ENCODE measurements at places on chromosomes 7 and 10. TPM values are rescaled to one million over a fixed set of nuclear protein-coding genes. Genes with fewer than 3 reads are reported as not detected.

GRCh38 chr10:122968698-122969097, 11.5 kb upstream of the PSTK start:
- no peak for DNase-seq

DNA sequence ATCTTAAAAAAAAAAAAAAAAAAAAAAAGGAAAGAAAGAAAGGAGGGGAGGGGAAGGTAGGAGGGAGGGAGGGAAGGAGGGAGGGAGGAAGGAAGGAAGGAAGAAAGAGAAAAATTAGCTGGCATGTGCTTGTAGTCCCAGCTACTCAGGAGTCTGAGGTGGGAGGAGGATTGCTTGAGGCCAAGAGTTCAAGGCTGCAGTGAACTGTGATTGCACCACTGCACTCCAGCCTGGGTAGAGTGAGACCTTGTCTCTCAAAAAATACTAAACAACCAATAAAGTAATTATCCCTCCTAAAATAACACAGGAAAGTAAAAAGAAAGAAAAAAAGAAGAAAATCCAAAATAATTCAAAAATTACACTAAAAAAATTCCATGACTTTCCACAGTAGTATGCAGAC, 13.8 kb upstream of the NRF1 start:
- no peak for DNase-seq

Gene MYH16
- under 0.01 TPM for total RNA-seq

Gene FAM237B
- not detected for total RNA-seq

DNA sequence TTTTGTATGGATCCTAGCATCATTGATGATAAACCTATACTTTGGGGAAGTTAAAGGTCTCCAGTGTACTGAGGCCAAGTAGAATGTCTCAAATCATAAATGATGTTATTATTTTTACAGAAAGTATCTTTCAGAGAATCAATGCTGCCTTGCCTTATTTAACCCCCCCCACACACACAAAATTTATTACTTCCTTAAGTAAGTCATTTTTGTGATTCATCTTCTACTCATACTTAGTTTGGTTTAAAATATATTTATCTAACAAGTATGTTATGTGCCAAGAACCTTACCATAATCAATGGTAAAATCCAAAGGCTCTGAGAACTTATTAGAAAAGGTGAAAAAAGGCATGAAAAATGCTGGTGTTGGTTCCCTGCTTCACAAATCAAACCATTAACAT, 18.8 kb upstream of the CLDN12 start:
- no peak for DNase-seq

GRCh38 chr7:494906-495305, 24.7 kb downstream of the PDGFA start:
- no peak for DNase-seq

- DNase-seq = peak; percentile 56
Measured at GRCh38 chr10:97087296-97087695, 98.5 kb downstream of the SLIT1 start.

DNA sequence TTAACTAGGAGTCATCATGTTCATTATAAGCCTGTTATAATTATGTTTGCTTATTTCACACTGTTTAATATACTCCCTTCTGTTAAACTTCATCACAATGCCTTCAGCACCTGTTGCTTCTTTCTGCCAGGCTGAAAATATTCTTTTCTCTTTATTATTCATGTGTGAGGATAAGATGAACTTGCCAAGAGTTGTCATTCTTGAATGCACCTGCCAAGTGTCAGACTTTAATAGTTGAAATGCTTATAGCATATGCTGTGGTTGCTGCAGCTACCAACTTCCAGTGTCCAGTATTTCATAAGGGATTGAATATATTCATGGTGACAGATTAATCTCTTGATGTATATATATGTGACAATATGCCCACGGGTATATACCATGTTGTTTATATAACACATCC, 339.2 kb upstream of the MEOX2 start:
- DNase-seq = no peak

DNA sequence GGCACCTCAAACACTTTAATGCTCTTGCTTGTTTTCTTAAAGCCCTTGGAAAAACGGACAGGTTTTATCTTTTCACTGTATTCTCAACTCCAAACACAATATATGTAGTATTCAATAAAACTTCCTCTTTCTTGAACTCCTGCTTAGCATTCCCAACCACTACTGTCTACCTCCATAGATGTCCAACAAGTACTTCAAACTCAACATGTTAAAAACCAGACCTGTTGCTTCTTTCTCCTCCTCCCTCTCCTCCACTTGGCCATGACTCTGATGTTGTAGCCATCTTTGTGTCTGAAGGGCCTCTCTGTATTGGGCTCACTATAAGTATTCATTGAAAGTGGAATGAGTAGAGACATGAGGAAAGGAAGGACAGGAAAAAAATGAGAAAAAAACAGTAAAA, 16.2 kb upstream of the COL17A1 start:
- no peak for DNase-seq

Gene VGF
- 0.36 TPM for total RNA-seq

DNA sequence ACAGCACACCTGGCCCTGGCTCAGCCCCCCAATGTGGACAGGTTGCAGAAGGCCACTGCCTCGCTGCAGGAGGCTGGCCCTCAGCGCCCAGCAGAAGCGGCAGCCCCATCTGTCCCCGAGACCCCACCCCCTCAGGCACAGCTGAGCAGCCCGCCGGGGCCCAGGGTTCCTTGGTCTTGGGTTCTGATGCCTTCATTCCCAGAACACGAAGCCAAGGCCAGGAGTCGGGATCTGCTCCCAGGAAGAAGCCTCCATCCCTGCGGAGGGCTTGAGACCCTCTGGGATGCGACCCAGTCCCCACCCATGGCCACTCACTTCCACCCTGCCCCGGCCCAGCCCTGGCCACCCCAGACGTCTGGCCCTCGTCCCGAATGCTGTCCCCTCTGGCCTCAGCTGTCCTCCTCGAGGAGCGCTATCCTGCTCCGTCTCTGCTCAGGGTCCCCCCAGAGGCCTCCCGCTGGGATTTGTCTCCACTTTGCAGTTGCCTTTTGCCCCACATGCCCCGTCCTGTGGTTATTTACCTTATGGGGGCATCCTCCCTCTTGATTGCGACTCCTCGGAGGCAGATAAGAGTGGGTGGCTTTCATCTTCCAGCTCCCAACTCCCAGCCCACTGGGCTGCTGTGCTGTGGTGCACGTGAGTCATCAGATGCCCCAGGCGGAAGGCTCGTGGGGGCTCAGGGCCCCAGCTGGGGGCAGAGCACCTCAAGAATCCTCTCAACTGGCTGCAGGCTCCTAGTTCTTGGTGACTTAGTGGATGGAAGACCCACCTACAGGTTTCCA, 97.5 kb downstream of the MKI67 start:
- no peak for DNase-seq

DNA sequence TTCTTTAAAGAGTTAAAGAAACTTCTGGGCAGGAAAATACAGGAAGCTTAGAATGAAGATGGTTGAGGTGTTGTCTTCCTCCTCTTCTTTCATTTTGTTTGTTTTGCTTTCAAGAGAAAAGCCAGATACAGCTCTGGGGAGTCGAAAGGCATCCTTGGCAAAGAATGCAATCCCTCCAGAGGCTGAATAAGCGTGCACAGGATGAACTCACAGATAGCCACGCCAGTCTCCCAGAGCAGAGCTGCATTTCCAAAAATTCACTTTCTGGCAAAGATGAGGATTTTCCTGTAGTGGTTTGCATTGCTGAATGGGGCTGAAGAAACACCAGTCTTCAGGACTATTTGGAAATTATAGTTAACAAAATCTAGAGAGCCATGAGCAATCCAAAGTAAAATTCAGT, 336.4 kb downstream of the NRG3 start:
- no peak for DNase-seq

Gene VPS26A
- total RNA-seq = 41.3 TPM

- DNase-seq = peak; percentile 72
Measured at GRCh38 chr7:30596014-30596641, 1.4 kb downstream of the GARS1 start.

DNA sequence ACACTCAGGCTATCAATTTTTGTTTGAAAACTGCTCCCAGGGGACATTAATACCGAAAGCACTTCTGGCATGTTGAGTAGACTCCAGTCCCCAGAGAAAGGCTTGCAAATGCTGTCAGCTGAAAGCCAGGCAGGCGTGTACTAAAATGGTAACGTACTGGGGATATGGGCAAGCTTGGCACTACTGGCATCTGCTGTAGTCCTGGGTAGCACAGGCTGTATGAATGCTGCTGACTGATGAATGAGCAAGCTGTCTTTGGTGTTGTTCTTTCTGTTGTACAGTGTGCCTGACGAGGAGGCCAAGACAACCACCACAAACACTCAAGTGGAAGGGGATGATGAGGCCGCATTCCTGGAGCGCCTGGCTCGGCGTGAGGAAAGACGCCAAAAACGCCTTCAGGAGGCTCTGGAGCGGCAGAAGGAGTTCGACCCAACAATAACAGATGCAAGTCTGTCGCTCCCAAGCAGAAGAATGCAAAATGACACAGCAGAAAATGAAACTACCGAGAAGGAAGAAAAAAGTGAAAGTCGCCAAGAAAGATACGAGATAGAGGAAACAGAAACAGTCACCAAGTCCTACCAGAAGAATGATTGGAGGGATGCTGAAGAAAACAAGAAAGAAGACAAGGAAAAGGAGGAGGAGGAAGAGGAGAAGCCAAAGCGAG, 53.5 kb upstream of the AGBL3 start:
- DNase-seq = peak; percentile 90

GRCh38 chr7:36138209-36138608, 14.8 kb upstream of the EEPD1 start:
- no peak for DNase-seq

Gene KLF14
- total RNA-seq = not detected

DNA sequence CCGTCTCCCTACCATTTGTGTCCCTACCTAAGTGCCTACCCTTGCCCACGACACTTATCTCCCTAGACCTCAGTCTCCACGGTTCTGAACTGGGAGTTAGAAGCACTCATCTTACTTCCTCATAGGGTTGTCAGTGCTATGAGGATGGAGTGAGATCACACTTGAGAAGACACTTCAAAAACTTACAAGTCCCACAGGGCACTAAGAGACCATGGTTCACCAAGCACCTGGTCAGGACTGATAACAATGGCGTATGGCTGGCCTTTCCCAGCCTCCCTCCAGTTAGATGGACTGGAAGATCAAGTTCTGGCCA, 43.2 kb downstream of the KCNMA1 start:
- DNase-seq = no peak

- DNase-seq = no peak
Measured at GRCh38 chr10:113007821-113008220, 57.8 kb downstream of the TCF7L2 start.

DNA sequence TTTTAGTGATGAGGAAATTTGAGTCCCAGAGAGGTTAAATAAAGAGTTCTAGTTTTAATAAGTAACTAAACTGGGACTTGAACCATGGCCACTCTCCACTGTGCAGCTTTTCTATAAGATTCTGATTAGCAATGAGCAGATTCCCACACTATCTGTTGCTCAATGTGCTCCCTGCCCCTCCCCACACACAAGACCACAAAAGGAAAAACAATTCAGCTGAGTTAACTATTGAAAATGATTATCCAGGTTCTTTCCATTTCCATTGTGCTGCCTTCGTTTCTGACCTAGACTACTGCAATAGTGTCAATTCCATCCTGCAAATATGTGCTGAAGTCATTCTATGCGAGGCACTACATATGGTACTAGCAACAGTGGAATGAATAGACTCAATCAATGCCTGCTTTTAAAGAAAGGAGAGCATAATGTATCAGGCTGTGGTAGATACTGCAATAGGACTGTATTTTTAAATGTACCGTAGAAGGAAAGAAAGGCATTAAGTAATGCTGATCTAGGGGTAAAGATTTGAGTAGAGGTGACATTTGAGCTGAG, 97.0 kb downstream of the SEMA3C start:
- no peak for DNase-seq

DNA sequence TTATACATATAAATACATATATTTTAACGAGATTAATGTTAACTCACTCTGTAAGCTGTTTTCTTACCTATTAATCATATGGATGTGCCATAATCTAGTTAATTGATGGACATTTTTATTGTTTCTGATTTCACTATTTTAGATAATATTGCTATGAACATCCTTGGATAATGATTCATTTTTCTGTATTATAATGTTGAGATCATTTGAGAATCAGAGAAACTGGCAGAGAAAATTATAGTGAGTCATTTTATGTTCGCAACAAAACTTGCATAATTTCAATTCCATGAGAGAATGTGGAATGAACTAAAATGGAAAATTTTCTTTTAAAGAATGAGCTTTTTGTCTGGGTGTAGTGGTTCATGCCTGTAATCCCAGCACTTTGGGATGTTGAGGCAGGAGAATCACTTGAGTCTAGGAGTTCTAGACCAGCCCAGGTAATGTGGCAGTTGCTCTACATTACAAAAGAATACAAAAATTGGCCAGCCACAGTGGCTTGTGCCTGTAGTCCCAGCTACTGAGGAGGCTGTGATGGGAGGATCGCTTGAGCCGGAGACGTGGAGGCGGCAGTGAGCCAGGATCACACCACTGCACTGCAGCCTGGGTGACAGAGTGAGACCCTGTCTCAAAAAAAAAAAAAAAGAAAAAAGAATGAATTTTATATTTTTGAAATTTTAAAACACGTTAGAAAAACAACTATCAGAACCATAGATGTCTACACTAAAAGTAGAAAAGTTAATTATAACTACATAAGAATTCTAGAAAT, 40.5 kb downstream of the PAPSS2 start:
- peak; percentile 54 for DNase-seq

Gene RSPH10B
- under 0.01 TPM for total RNA-seq

- DNase-seq = no peak
Measured at GRCh38 chr7:151603951-151604350, 84.3 kb upstream of the RHEB start.

DNA sequence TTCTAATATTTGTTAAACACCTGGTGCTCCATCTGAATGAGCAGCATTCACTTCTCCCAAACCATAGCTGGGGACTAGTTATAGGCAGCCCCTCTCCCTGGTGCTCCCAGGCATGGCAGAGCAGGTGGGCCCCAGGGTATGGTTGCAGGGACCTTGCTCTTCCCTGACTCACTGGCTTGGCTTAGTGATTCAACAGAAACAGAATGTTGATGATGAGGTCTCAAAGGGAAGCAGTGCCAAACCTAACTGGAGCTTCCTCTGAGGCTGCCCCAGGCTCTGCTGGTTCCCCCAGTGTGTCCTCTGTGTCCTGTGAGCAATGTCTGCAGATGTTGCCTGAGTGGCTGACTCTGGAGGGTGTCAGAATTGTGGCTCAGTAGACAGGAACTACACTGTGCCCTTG, 3.7 kb downstream of the GPR26 start:
- peak; percentile 77 for DNase-seq

- DNase-seq = no peak
Measured at GRCh38 chr7:135405969-135406368, 103.9 kb downstream of the CNOT4 start.

Gene CARD11
- not detected for total RNA-seq

GRCh38 chr10:86206240-86206579, 160.4 kb downstream of the GRID1 start:
- no peak for DNase-seq

GRCh38 chr7:120877701-120878100, 19.8 kb upstream of the TSPAN12 start:
- no peak for DNase-seq

Gene GIMAP5
- not detected for total RNA-seq

- no peak for DNase-seq
Measured at GRCh38 chr7:131603932-131604331, 47.5 kb upstream of the PODXL start.

GRCh38 chr7:18505870-18506460, 10.4 kb downstream of the HDAC9 start:
- peak; percentile 89 for DNase-seq
